ENCODE measurements at places on chromosomes 11 and 22. TPM values are rescaled to one million over a fixed set of nuclear protein-coding genes. Genes with fewer than 3 reads are reported as not detected.

DNA sequence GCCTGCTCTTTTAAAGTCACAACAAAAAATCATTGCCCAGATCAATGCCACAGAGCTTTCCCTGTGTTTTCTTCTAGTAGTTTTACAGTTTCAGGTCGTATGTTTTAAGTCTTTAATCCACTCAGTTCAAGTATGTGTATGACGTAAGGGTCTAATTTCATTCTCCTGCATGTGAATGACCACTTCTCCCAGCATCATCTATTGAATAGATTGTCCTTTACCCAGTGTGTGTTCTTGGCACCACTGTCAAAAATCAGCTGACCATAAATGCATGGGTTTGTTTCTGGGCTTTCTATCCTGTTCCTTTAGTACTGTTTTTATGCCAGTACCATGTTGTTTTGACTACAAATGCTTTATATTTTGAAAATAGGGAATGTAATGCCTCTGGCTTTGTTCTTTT lies 28.1 kb downstream of the INTS4 start:
- no peak for DNase-seq

DNA sequence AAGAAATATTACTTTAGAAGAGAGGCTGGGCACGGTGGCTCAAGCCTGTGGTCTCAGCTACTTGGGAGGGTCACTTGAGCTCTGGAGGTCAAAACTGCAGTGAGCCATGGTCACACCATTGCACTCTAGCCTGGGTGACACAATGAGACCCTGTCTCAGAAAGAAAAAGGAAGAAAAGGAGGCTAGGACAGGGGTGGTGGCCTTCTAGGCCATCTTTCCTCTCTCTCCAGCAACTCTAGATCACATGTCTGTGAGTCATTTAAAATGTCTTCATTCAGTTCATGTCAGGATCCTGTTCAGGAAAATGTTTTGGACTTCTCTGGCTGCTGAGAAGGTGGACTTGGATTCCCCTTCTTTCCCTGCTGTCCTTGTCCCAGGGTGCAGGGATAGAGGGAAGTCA lies 53.3 kb downstream of the PPFIA1 start:
- no peak for DNase-seq

DNA sequence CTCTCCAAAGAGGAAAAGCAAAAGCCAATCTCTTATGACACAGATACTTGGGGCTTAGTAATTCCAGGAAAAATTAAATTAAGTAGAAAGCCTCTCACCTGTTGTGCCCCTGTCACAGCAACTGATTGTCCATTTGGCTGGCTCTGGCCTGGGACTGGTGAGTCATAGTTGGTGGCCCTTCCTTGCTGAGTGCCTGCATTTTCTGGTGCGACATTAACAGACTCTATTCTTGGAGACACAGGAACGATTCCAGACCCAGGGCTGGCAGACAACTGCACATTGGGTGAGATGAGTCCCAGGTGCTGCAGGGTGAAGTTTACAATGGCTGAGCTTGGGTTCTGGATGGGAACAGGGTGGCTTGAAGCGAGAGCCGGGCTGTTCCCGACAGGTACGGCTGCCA lies 15.6 kb downstream of the E2F8 start:
- no peak for DNase-seq

Gene BCO2
- total RNA-seq = 2.4 TPM

- DNase-seq = no peak
Measured at GRCh38 chr22:42344361-42344905, 74.0 kb upstream of the TCF20 start.

Gene SLC25A45
- 40.9 TPM for total RNA-seq

Gene XKR3
- total RNA-seq = not detected

GRCh38 chr11:93735627-93736026 lies 5.7 kb downstream of the TAF1D start:
- DNase-seq = no peak

Gene GLYATL2
- not detected for total RNA-seq

All from activated CD4-positive, alpha-beta T cell treated with anti-CD3 and anti-CD28 coated beads, Interleukin-2, amount 10 ng/mL, durations not matched to agents 7 days and 5 days (primary cell).